ENCODE measurements at places on chromosomes 5 and 9.

- no peak for DNase-seq
These were observed 344.7 kb upstream of the DAP start for GRCh38 chr5:11105696-11106095.

- DNase-seq: no peak
These were observed 1.6 kb downstream of the FABP6 start for GRCh38 chr5:160230686-160231527.

- DNase-seq: no peak
These were observed 31.3 kb downstream of the PARP8 start for GRCh38 chr5:50697739-50698138.

DNA sequence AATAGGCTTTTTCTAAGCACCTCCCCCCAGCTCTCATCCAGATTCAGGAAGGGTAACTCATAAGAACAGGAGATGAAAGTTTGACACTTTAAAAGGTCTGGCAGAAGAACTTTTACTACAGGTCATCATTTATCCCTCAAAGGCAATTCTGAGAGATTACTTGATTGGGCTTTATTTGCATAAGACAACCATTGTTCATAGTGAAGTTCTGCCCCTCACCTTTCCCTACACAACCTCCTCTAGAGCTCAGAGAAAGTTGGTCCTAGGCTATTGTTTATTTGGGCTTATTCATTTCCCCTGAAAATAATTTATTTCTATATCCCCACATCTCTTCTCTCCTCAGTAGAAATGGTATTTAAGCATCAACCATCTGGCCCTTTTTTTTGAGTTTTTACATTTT lies 568.4 kb downstream of the ZNF608 start:
- no peak for DNase-seq

DNA sequence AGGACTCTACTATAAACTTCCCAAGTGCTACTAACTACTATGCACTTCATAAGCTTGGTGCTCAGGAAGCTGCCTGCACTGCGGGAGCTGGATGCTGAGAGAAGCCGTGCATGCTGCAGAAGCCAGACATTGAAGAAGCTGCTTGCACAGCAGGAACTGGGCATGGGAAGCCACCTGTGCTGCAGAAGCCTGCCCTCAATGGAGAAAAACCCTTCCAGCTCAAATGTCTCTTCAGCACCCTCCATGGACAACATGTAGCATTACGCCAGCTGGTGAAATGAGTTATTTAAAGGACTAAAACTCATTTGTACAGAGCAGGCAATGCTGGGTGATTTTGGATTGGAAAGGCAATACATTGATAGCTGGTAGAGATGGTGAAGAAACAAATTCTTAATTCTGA lies 247.2 kb downstream of the KIF4B start:
- DNase-seq: no peak

GRCh38 chr5:151204051-151204450 lies 19.8 kb downstream of the CCDC69 start:
- DNase-seq: no peak

DNA sequence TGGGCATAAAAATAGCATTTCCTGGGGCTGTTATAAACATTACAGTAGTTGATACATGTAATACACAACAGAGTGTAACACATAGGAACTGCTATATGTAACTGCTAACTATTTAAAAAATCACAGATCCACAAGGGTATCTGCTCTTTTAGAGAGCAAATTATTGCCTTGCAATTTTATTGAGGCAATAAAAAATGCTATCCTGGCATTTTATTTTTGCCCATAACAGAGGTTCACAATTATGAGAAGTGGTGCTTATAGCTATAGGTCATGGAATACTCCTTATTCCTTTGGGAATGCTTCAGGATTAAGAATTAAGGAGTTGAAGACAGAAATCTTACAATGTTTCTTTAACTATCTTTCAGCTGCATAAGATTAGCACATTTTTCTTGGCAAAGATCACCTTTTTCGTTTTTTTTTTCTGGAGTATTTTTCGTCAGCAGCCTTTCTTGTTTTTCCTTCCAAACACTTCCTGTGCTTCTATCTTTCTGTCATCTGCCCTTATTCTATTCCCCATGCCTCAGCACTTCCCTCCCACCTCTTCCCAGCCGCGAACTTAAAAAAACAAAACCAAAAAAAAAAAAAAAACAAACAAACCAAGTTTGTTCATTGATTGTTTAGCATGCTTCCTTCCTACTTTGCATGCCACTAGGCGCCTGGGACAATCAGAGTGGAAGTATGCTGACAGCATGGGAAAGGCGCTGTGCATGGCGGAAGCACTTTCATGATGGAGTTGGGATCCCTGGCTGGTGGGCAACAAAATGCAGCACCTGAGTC lies 264.2 kb downstream of the MAST4 start:
- DNase-seq: no peak

DNA sequence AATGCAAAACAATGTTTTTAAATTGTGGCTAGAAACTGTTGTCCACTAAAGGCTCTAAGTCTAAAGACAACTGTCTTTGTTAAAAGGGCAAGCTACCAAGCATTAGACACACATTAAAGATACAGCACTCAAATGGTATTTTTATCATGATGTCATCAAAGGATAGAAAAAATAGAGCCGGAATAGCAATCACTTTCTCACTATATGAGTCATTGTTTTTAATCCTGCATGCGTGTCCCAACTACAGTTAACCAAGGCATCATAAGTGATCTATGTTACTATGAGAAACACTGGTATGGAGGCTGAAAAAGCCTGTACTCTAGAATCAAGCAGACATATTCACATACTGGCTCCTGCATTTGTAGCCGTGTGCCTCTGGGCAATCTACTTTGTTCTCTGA lies 1.9 kb upstream of the PJA2 start:
- no peak for DNase-seq

Measured in stimulated activated CD4-positive, alpha-beta T cell treated with anti-CD3 and anti-CD28 coated beads, Interleukin-15, amount 100 ng/mL, for 1 hour (primary cell).